ENCODE measurements at places on chromosomes 3 and 15. TPM values are rescaled to one million over a fixed set of nuclear protein-coding genes. Genes with fewer than 3 reads are reported as not detected.

The P4HTM gene
- 45.7 TPM for total RNA-seq

DNA sequence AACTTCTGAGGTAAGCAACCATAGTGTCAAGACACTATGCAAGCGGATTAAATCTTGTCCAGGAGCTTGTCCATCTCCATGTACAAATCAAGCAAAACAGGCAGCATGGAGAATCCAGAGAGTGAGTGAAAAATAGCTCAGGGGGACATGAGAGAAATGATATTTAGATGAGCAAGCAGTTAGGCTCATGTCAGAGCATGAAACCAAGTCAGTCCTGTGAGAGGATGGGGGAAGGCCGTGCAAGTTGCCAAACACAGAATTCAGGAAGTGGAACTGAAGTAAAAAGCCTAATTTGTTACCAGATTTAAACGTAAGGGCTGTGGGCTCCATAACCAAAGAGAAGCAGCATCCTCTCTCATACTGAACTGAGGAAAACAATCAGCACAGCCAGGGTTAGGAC lies 995.9 kb downstream of the MCTP2 start:
- H3K27ac ChIP-seq = no peak overlapping the region
- no peaks in the 10 kb centered on the region for H3K36me3 ChIP-seq
- H3K27me3 ChIP-seq = peaks cover 13% of the 10 kb centered on the region
- H3K4me1 ChIP-seq = no peaks in the 10 kb centered on the region
- no peak for DNase-seq

The ACOX2 gene
- total RNA-seq = not detected

The GRAMD2A gene
- total RNA-seq = not detected

All from activated T-cell treated with anti-CD3 and anti-CD28 coated beads, Interleukin-2, amount 50 U/mL, for 72 hours (primary cell).